ENCODE measurements at places on chromosomes 1 and 21. TPM values are rescaled to one million over a fixed set of nuclear protein-coding genes. Genes with fewer than 3 reads are reported as not detected.

DNA sequence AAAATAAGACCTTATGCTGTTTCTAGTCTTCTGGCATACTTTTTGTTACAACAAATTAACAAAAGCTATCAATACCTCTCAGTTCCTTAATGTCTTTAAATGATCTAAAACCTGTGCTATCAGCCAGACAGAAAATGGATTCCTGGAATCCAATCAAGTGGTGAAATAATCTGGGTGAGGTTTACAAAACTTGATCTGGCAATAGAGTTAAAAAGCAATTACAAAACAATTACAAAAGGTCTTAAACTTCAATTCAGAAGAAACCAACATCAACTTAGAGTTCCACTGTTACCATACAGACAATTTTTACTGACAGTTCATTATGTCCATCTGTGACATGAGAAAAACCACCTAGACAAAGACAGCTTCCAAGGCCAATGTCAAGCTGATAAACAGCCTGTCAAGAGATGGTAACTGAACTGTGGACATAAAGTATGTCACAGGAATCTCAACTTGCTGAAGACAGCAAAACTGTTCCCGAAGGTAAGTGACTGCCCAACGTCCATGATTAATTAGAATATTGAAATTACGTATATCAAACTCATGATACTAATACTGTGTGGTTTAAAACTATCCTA lies 17.4 kb downstream of the ZZZ3 start:
- DNase-seq = no peak

DNA sequence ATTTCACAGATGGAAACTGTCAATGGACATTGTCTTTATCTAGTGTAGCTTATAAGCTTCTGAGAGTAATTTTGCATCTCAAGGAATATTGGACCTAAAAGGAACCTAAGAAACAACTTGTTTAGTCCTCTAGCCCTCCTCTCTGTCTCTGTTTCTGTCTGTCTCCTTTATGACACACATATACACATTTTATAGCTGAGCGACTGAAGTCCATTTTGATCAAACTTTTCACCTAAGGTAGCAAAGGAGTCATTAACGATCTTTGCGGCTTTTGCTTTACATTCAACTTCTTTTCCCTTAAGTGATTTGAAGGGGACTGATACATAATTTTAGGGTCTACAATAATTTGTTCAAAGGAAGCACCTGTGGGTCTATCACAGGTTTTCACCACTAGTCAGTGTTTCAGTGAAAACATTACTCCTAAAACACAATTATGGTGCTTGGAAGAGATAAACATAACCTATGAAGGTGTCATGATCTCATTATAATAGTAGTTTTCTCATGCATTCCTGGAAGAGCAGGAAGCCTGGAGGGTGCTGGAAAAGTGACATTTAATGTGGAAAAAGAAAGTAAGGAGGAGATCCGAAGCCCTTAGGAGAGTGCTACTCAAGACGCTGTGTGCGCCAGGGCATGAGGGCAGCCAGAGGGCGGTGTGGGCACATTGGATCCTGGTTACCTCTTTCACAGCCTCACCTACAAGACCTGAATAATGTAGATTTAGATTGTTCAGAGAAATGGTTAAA lies 248.6 kb downstream of the DNM3 start:
- DNase-seq = peak; percentile 61

Gene ACBD6
- 46.2 TPM for polyA plus RNA-seq

DNA sequence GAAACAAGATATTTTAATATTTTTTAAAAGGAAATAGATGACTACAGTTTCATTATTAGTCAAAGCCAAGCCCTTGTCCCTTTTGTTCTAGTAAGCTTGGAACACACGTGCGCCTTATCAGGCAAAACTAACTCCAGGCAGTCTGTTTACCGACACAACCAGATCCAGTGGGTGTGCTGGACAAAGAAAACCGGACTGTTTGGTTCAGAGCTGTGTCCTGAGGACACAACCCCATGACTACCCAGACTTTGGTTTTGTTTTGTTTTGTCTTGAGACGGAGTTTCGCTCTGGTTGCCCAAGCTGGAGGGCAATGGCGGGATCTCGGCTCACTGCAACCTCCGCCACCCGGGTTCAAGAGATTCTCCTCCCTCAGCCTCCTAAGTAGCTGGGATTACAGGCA lies 13.9 kb upstream of the RHOU start:
- no peak for DNase-seq

DNA sequence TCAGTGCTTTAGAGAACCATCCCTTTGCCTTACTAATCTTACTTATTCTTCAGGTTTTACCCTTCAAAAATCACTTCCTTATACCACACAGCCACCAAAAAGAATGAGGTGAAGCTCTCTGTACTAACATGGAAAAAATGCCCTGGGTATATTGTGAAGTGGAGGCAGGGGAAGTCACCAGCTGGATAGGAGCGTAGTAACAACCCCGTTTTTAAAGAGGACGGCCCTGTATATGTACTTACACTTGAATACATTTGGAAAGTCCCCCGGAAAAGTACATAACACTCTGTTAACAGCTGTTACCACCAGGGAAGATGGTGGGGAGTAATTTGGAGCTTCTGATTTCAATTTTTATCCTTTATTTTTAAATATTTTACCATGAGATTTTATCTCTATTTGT lies 28.2 kb upstream of the KHDRBS1 start:
- peak; percentile 31 for DNase-seq

DNA sequence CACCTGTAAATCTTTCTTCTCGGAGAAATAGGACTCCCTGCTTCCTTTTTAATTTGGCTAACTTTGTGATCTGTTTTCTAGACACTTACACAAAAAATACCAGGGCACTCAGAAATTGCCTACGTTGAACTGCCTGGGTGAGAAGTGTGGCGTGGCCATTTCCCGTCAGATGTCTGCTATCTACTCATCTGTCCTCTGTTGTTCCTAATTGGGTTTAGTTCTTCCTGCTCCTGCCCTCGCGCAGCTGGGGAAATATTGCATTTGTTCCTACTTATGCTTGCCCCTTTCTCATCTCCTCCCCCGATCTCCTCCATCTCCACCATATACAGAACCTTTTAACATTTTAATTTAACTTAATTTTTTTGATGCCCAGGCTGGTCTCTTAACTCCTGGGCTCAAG lies 55.1 kb downstream of the CD58 start:
- DNase-seq = peak; percentile 4

- DNase-seq = no peak
Observed at GRCh38 chr1:82646888-82647287, 846.2 kb downstream of the ADGRL2 start.

GRCh38 chr21:16536140-16536539 lies 806.4 kb downstream of the USP25 start:
- no peak for DNase-seq

GRCh38 chr1:56578963-56579875 lies at the start of gene PLPP3:
Gene PLPP3 (minus strand): TSS chr1:56579563. CDS start chr1:56579016, 547 bp downstream.
- DNase-seq = no peak

Data from naive thymus-derived CD4-positive, alpha-beta T cell (primary cell).